ENCODE measurements at places on chromosomes 2 and 18. TPM values are rescaled to one million over a fixed set of nuclear protein-coding genes. Genes with fewer than 3 reads are reported as not detected.
A peak's percentile ranks its signal among the peaks of the same experiment; 100 is the strongest.

Gene CAPN14
- 0.23 TPM for polyA plus RNA-seq

Gene MALL
- 38.0 TPM for polyA plus RNA-seq

Gene TMEM17
- polyA plus RNA-seq: 4.2 TPM

- DNase-seq: no peak
These were observed 141.9 kb downstream of the PXDN start for GRCh38 chr2:1602278-1603010.

GRCh38 chr18:32717126-32717525 lies 55.7 kb downstream of the KLHL14 start:
- no peak for DNase-seq

DNA sequence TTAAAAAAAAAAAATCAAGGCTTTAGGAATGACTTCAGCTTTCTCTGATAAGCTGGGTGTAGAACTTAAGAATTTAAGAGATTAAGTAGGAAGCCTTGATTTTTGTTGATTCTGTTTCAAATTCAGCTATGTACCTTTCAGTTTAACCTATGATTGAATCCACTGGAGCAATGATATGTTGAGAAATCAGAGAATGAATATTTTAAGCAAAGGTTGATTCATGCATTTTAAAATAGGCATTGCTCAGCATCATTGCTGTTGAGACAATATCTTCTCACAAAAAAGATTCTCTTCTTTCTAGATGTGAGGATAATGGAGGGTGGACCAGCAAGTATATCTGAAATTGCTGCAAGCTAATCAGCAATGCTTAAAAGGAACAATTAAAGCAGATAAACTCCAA lies 109.8 kb downstream of the MAP3K20 start:
- no peak for DNase-seq

DNA sequence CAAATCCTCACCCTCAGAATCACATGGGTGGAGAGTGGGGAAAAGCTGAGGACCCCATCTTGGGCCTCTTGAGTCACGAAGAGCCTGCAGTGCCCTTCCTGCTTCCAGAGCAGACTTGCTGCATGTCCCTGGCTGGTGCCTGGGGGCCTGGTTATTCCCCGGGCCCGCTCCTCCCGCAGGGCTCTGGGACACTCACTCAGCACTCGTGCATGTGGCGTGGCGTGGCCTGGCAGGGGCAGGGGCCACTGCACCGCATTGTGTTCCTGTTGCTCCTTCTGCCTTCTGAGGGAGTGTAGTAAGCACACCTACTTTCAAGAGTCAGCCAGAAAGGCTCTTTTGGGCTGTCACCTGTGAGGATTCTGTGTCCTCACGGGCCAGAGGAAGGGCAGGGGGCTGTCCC lies 17.4 kb upstream of the MZT2A start:
- no peak for DNase-seq

DNA sequence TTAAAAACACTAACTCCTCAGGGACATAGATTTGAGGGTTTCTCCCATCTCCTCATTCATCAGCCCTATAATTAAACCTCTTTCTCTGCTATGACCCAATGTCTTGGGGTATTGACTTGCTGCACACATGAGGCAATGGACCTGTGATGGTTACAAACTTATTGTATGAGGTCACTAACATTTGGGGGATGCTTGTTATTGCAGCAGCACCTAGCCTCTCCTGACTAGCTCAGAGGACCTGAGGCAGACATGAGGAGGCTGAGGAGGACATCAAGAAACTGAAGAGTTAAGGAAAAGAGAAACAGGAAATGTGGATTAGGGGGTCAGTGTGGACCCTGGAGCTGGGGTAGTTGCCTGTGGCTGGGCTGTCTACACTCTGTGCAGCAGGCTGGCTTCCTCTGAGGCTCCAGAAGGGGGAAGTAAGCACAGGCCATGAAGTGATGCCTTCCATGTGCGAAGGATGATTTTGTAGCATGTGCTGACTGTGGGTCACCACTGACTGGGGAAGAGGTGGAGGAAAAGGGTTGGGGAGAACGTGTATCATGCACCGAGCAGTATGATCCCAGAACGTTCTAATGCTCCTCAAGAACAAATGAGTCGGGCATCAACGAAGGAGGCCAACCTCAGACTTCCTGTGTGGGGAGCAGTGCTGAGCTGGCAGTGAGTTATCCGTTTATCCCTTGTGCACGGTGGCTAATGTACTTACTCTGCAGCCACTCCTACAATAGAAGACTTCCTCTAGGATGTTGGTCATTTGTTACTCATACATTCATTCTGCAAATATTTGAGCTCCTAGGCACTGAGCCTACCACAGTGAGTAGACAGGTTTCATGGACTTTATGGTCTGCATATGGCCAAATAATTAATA lies 42.1 kb upstream of the RFX8 start:
- DNase-seq: no peak

DNA sequence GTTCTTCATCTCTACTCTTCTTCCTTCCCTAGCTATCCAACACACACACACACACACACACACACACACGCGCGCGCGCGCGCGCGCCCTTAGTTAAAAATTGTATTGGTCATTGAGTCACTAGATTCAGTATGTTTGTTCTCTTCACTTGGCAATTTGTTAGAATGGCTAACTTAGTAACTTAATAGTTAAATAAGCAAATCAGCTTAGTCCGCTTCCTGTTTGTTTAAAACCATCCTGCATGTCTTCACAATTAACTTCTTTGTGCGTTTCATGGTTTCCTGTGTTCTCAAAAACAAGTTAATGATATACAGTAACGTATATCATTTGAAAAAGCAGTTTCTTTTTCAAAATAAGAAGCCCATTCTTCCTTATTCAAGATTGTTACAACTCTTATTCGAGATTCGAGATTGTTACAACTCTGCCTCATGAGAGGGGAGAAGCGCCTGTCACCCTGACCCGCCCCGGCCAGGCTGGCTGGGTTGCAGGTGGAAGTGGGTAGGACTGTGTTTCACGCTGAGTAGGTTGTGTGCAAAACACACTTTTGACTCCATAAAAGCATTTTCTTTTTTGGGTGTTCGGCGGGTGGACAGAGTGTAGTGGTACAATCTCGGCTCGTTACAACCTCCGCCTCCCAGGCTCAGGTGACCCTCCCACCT lies 9.5 kb upstream of the CNNM3 start:
- no peak for DNase-seq

GRCh38 chr2:10281891-10282290 lies 20.8 kb upstream of the HPCAL1 start:
- DNase-seq: no peak

DNA sequence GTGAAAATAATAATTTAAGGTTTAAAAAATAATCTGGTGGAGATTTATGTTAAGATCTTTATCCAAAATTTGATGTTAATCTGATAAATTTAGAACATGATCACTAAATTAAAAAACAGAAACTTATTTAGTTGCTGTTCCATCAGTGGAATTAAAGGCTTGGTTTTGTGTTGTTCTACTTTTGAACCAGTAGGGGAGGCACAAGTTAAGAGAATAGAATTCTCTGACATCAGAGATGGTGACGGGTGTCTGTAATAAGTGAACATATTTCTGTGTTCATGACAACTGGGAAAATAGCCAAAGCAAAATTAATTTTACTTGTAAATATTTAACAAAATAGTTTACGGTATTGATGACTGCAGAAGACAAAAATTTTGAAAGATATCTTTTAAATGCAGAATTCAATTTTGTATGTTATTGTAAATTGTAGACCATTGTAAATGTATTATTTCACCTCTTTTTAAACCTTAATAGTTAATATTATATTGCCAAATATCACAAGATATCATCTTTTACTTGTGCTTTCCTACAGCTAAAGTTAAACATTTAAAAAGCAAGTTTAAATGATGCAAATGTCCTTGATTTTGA lies 106.0 kb downstream of the UBR3 start:
- DNase-seq: peak; percentile 6

- DNase-seq: no peak
These were observed 168.7 kb downstream of the DDX1 start for GRCh38 chr2:15760232-15760910.

DNA sequence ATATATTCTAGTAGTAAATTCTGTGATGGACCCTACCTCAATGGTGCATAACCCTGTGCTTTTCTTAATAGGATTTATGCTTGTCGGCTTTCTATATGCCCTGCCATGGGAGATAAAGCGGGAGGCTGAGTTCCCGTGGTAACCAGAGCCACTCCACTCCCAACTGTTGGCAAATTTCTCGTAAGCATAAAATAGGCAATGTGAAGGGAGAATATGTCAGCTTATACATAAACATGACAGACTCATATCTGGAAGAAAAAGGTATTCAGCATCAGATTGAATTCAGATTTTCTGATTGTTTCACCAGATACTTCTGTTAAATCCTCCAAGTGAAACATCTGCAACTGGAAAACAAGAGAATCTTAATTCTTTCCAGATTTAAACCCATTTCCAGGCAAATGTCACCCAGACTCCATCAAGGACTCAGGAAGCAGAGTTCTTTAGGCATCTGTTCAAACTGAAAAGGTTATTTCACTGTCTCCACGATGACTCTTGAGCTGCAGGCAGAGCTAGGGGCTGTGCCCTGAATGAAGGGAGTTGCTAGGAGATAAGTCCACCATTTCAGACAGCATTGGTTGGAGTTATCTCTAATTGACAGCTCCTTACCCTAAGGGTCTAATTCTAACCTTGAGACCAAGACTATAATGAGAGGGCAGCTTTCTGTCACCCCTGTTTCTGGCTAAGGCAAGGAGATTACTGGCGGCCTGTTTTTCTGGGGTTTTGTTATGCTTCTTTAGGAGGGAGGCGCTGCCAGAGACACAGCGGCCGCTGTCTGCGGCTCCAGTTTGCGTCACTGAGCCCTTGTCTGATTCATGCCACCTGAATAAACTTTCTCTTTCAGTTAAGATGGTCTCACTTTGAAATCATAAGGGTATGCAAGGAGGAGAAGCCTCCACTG lies 381.3 kb downstream of the SOX11 start:
- no peak for DNase-seq

DNA sequence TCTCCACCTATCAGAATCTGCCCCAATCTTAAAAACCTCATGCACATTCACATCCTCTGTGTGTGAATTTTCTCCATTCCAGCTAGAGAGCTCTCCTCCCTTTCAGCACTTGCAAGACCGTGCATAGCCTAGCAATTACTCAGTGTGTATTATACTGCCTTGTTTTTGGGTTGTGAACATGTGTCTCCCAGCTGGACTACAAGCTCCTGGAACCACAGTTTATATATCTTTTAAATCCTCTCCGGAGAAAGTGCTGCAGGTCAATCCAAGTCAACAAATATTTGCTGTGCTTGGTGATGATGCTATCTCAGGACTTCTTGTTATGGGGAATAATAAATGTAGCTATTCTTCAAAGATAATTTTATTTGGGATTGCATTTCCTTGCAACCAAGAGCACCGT lies 58.2 kb upstream of the MEX3C start:
- DNase-seq: no peak

Data from right lung (tissue), 10 donors.